ENCODE measurements at places on chromosomes 12 and 14. TPM values are rescaled to one million over a fixed set of nuclear protein-coding genes. Genes with fewer than 3 reads are reported as not detected.

The INHBC gene
- total RNA-seq, result 0.37 TPM

The PTPRB gene
- total RNA-seq, result 51.2 TPM

The KRT79 gene
- total RNA-seq, result not detected

The CCDC197 gene
- not detected for total RNA-seq

The KRT78 gene
- total RNA-seq, result 0.73 TPM

The KLRC3 gene
- not detected for total RNA-seq

The IL26 gene
- total RNA-seq, result not detected

The C12orf54 gene
- total RNA-seq, result not detected

The PRB2 gene
- total RNA-seq, result not detected

DNA sequence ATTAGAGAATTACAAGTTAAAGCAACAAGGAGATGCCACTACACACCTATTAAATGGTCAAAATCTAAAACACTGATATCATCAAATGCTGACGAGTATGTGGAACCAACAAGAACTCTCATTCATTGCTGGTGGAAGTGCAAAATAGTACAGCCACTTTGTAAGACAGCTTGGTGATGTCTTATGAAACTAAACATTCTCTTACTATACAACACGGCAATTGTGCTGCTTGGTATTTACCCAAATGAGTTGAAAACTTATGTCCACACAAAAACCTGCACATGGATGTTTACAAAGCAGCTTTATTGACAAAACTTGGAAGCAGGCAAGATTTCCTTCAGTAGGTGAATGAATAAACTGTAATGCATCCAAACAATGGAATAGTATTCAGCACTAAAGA, 3.2 kb downstream of the TMBIM4 start:
- DNase-seq, result no peak

- DNase-seq, result no peak
Observed at GRCh38 chr12:61412201-61412600, 848.0 kb upstream of the USP15 start.

GRCh38 chr14:64053694-64054669, 201.2 kb downstream of the SYNE2 start:
- DNase-seq, result no peak

GRCh38 chr14:68687746-68688145, 105.1 kb downstream of the ZFP36L1 start:
- no peak for DNase-seq

DNA sequence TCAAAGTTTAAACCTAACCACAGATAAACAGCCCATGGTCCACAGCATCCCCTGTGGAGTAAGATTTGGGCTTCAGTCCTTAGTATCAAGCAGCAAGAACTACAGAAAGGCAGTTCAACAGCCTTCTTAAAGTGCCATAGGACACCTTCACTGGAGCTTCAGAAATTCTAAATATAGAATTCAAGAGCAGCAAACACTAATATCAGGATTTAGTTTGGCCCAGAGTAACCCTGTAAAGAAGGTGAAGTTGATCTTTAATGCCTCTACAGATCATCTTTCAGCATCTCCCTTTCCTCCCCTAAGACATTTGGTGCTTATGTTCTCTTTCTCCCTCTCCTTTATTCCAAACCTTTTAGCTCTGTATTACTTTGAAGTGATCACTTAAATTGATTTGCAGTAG, 59.5 kb upstream of the ARHGAP5 start:
- no peak for DNase-seq

GRCh38 chr12:107526555-107527180, 158.9 kb upstream of the PWP1 start:
- DNase-seq, result no peak

DNA sequence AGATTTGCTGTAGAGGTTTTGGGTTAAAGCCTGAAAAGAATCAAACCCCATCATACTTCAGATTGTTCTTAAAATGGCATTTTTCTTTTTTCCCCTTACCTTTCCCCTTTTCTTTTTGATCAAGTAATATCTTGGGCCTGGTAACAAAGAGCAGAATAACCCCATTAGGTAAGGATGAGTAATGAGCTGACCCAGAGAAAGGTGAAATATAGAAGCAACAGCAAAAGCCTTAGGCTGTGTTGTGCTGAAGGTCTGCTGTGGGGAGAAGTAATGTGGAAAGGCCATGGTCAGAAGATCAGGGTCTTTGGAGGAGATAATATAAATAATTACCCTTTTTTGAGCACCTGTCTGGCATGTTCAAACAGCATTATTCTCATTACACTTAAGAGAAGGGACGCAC, 42.3 kb downstream of the MIA2 start:
- DNase-seq, result no peak

DNA sequence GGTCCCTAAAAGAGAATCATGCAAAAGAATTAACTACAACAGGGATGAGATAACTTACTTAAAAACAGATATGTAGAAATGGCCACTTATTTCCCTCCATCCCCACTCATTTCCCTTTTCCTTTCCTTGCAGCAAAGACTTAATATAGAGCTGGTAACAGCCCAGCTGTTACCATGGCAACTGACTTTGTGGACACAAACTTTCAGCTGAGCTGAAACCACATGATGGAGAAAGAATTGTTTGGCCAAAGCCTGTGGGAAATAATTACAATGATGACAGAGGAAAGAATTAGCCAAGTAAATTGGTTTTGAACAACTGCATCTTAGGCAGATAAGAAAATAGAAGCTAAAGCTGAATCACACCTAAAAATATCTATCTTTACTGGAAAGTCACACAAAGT, 364.9 kb downstream of the GALC start:
- no peak for DNase-seq

GRCh38 chr12:9928607-9929006, 3.6 kb downstream of the CLEC2A start:
- DNase-seq, result no peak

GRCh38 chr14:104084251-104085002, 1.1 kb upstream of the ASPG start:
- peak; percentile 65 for DNase-seq

- DNase-seq, result peak; percentile 72
Observed at GRCh38 chr14:56195704-56196103, 77.5 kb downstream of the PELI2 start.

- DNase-seq, result no peak
Observed at GRCh38 chr12:82029936-82030335, 270.8 kb upstream of the PPFIA2 start.

DNA sequence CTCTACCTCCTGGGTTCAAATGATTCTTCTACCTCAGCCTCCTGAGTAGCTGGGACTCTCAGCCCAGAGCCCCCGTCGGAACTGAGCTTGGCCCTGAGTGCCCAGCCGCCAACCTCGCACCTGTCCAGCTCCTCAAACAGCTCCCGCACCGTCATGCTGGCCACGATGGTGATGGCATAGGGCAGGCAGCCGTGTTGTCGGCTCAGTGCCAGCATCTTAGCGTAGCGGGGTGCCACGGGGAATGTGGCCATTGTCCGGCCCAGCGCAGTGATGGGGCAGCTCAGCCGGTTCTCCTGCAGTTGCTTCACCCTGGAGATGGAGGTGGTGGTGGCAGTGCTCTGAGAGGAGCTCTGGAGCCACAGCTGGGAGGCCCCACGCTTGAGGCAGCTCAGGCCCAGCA, 32.4 kb downstream of the DHX37 start:
- no peak for DNase-seq

GRCh38 chr14:41605550-41606281, 960 bp upstream of the LRFN5 start:
- DNase-seq, result peak; percentile 83

- DNase-seq, result no peak
Observed at GRCh38 chr14:65117769-65118745, 15.7 kb upstream of the MAX start.

DNA sequence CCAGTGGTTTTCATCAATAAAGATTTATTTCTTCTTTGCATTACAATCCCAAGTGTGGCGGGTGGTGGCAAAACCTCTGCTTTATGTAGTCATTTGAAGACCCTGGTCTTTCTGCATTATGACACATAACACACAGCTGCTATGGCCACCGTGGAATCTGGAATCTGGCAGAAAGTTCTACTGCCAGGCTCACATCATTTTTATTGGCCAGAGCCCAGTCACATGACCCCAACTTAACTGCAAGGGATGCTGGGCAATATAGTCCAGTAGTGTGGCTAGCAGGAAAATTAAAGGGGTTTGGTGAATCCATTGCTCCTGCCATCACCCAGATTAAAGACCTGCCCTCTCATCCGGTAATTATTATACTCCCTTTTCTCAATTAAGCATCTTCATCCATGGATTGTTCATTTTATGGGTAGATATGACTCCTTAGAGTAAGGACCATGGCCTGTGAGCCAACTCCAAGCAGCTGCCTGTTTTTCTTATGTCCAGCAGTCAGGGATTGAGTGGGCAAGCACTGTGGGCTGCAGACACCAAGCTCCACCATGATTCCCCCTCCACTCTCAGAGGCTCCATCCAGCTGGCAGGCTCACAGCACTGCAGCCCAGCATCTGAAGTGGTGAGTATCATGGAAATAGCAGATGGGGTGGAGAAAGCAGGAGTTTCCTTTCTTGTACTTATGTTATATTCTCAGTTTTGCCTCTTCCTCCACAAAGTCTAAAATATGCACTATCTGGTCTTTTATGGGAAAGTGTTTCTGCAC, 1030.7 kb downstream of the AACS start:
- DNase-seq, result no peak
